ENCODE measurements at places on chromosomes 3 and 15.

DNA sequence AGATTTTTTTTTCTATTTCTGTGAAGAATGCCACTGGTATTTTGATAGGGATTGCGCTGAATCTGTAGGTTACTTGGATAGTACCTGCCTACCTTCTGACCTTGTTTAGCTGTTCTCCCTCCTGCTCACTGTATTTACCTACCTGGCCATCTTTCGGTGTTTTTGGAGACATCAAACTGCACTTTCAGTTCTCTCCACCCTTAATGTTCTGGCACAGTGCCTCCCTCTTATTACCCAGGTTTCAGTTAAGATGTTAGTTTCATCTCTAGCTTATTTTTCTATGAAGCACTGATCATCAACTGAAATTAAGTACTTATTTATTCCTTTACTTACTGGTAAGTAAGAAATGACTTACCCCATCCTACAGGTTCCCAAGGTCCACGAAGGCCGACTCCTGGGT lies 74.4 kb upstream of the KLHL25 start:
- DNase-seq = no peak

DNA sequence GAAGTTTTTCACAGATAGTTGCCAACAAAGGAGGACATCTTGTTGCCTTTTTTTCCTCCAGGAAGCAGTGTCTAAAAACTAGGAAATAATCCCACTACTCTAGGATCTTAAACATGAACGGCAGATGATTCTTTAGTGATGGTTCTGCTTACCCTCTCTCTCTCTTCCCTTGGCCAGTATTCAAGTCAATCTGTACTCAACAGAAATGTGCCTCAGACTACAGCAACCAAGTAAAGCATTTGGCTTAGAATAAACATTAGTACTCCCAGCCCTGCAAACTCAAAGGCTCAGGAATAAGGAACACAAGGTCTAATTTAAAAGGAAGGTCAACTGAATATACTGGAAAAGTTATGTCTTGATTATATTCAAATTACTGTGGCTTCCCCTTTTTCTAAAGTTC lies 8.7 kb downstream of the NPTN start:
- DNase-seq = no peak

GRCh38 chr15:62357431-62357830 lies 192.3 kb upstream of the C2CD4B start:
- no peak for DNase-seq

DNA sequence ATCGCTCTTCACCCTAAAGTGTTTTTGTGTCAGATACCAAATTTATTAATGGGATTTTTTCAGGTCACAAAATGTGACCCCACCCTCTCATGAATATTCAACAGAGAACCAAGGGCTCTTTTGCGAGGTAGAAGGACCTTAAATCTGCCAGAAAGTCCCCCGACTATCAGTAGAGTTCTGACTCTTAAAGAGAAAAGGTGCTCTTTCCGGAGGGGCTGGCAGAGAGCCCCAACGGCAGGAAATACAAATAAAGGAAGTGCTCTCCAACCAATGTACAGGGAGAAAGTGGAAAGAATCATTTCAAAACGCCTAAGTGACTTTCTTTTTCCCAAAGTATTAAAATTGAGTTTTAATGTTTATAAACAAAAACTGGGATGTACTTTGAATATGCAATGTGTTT lies 517.2 kb downstream of the FOXP1 start:
- DNase-seq = no peak

GRCh38 chr15:40937762-40938535 lies 8.8 kb downstream of the DLL4 start:
- DNase-seq = no peak

DNA sequence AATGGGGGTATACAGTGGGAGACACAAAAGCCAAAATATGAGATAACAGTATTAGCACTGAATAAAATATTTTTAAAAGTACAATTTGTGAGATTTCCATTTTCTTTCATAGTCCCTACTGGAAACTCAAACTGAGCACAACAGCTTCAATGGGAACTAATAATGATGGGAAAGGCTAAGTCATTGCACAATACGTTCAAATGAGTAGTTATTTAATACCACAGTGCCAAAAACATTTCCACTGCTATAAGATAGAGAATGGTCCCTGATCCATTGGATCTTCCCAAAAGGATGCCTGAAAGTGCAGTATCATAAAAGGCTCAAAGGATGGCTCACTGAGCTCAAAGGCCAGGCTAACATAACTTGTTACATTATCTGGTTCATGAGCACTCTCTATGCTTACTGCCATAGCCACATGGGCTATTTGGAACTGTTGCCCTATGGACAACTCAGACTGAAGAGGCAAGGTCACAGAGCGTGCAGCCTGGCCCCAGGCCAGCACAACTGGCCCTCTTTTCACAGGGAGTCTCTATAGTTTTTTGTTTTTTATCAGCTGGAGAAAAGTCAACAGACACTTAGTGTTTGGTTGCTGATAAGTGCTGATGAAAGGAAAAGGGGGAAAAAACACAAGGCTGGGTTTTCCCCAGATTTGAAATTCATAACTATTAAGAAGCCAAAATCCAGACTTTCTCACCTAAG lies 54.1 kb upstream of the PPIB start:
- DNase-seq = no peak

GRCh38 chr3:102189956-102190723 lies 244.7 kb upstream of the ZPLD1 start:
- no peak for DNase-seq

- no peak for DNase-seq
These were observed 113.9 kb downstream of the POLQ start for GRCh38 chr3:121431726-121432517.

GRCh38 chr3:162134571-162134970 lies 638.0 kb downstream of the OTOL1 start:
- no peak for DNase-seq

- no peak for DNase-seq
These were observed 587 bp downstream of the NPHP3 start for GRCh38 chr3:132721479-132722164.

DNA sequence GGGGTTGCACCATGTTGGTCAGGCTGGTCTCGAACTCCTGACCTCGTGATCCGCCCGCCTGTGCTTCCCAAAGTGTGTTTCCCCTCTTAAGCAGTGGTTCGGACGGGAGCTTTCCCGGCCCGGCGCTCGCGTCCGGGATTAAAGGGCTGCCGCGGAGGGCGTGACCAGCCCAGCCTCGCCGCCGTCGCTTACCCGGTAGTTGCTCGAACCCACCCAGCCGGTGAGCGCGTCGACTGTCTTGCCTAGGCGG lies 513 bp downstream of the CLASP2 start:
- DNase-seq = peak; percentile 8

GRCh38 chr15:51332206-51333147 lies 5.9 kb downstream of the CYP19A1 start:
- peak; percentile 82 for DNase-seq

DNA sequence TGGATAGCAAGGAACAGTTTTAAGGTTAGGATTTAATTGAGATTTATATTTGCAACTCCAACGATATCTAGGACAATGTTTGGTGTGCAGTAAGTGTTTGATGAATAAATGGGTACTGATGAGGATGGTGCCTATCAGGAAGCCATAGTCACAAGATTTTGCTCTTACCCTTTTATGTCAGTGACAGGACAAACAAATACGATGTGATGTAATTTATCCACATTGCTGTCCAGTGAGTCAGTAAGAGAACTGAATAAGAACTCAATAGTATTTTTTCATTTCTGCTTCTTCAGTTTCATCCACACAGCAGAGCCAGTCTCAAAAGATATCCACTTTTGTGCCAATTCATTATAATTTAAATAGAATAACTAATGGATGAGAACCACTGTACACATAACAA lies 18.5 kb downstream of the C3orf85 start:
- DNase-seq = no peak

DNA sequence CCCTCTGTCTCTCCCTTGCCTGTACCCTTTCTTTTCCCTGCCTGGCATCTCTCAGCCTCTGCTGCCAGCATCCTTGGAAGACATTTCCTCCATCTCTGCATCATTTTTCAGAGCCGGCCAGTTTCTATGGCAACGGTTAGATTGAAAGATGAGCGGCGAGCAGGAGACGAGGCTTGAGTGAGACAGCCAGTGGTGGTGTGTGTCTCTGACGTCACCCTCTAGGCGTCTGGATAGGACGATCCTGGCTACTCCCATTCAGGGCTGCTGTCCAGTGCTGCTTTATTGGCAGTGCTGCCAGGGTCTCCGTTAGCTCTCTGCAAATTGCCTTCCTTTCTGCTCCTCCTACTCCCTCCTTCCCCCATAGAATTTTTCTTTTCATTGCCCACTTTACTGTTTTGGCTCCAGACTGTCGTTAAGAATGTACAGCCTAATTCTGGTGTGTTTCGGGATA lies 57.9 kb downstream of the TRAK1 start:
- no peak for DNase-seq

DNA sequence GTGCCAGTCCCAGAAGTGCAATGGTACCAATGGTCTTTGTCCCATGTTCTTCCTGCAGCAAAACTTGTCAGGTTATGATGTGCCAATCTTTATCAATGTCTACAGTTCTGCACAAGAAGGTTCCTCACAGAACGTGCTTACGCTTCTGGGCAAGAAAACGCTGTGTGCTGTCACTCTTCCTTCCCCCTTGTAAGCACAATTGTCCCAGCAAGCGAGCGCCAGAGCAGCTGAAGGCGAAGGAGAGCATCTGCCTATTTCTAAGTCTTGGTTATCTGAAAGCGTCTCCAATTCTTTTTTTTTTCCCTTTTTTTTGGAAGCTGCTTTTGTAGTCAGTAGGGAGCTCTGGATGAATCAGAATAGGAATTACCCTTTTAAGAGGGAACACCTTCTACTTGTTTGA lies 514.4 kb downstream of the FGF12 start:
- DNase-seq = no peak

DNA sequence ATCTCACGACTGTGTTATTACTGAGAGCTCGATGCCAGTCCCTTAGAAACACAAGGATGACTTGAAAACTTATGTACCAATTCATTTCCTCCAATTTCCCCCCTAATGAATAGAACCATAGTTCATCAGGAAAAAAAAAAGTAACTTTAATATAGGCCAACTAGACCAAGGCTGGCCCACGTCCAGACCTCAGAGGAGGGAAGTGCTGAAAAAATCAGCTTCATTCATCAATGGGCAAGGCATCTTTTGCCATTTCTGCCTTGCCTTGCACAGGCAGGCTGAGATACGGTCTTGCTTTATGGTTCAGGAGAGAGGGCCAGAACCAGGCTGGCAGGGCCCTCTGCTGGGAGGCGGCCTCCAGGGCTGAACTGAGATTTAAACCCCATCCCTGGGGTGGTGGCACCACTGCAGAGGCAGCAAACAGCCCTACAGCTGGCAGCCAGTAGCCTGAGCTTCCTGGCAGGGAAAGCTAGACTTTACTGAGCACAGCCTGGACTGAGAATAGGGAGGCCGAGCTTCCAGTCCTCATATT lies 104.1 kb upstream of the TNFAIP8L3 start:
- no peak for DNase-seq

- no peak for DNase-seq
These were observed 38.9 kb downstream of the ABI3BP start for GRCh38 chr3:100954199-100954935.

- DNase-seq = no peak
These were observed 52.8 kb downstream of the ATP8B4 start for GRCh38 chr15:50066202-50066601.

DNA sequence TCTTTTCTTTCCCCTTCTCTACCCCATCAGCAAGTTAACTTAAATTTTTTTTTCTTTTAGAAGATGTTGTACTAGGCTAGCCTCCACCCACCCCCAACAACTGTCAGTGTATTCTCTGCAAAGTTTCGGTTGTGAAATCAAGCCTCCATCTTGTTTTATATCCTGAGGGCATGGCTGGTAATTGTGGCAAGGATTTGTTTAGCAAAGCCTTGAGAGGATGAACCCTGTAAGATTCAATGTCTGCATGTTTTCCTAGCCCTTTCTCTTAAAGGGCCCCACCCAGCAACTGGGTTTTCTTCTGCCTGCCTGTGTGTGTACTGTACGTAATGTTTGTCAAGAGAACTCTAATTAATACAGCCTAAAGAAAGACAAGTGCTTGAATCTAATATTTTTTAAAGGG lies 475.3 kb downstream of the FHIT start:
- DNase-seq = no peak

DNA sequence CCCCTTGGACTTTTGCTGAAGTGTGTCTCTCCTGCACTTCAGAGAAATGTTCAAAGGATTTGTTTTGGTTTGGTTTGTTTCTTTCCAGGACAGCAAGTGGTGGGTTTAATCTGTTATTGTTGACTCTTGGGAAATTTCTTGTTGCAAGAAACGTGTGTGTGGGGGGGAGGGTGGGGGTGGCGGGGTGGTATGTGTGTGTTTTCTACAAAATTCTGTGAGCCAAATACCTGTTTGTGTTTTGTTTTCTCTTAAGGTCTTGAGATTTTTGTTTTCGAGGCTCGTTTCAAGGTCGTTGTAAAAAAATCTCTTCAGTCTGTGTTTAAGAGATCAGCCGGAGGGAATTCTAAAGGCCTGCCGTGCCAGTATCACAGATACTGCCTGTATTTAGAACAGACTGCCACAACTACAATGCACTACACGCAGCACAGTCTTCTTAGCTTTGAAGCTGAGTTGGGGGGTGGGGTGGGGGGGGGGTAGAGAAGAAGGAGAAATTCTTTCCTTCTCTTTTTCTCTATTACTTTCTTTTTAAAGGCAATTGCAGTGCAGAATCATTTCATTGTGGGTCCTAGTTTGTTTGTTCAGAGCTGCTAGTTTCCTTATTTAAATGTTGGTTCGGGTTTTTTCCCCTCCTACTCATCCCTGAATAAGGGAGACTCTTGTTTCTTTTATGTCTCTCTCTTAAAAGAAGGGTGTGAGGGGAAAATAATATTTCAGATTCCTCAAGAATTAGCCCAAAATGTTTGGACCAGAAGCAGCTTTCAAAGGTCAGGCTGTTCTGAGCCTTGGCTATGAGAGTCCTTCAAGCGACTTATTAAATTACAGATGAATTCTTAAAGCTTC lies 1.4 kb upstream of the BCL6 start:
- DNase-seq = no peak

DNA sequence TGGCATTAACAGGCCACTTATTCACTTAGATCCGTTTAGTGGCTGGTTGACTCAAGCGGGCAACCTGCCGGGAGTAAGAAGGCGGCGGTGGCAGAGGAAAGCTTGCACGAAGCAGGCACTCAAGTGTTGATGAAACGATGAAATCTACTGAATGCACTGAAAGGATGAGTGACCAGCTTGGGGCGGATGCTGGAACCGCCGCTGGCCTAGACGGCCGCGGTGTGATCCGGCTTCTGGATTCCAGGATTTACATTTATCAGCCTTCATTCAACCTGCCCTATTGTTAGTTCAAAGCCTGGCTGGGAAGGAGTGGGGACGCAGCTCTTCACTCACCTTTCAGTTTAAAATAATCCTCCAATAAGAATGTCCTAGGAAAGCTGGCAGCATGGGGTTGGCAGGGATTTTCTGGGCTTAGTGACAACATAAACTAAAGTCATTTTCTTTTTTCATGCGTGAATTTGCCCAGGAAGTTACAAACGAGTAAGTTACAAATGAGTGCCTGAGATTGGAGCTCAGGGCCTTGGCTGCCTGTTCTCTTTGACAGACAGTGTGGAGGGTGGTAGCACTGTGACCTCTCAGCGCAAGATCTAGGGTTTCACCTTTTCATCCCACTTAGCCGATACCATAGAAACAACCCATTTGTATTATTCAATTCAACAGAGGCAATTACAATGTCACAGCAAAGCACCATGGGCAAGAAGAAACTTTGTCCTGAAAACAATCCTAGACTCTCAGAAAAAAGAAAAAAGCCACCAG lies 1.1 kb upstream of the PLCH1 start:
- DNase-seq = no peak

GRCh38 chr3:159859424-159859823 lies 129.2 kb upstream of the IL12A start:
- no peak for DNase-seq
